ENCODE measurements at places on chromosomes 4 and X.

DNA sequence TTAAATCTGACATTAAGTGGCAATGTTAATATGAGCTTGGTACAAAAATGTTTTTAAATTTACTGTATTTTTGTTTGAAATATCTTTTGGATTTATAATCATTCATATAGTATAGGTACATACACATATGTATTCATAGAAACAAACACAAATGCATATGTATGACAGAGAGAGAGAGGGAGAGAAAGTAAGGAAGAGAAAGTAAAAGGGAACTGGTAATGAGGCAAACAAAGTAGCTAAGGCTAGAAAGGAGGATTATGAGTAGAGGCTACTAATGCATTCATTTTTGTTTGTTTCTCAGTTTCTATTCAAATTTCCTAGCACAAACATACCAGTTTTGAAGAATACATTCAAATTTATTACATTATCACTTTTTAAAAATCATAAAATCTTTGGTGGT lies 132.4 kb downstream of the GLRA3 start:
- DNase-seq = no peak

DNA sequence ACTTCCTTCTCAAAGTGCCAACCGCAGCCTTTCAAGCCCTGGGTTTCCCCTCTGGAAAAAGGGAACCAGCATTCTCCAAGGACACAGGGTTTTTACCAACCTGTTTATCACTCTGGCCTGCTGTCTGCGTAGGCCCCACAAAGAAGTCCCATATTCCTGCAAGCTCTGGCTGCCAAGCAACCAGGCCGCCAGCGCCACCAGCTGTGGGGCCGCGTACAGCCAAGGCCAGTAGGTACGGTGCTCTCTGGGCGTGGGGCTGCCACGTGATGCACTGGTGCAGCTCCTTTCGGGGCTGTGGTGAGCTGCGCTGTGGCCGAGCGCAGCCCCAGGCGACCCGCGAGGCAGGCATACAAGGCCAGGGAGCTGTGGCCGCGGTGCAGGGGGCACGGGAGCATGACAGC lies 22.1 kb downstream of the LUZP4 start:
- no peak for DNase-seq

- DNase-seq = no peak
Observed at GRCh38 chr4:1833307-1834046, 22.5 kb downstream of the LETM1 start.

- no peak for DNase-seq
Observed at GRCh38 chr4:101251261-101251660, 96.1 kb downstream of the PPP3CA start.

DNA sequence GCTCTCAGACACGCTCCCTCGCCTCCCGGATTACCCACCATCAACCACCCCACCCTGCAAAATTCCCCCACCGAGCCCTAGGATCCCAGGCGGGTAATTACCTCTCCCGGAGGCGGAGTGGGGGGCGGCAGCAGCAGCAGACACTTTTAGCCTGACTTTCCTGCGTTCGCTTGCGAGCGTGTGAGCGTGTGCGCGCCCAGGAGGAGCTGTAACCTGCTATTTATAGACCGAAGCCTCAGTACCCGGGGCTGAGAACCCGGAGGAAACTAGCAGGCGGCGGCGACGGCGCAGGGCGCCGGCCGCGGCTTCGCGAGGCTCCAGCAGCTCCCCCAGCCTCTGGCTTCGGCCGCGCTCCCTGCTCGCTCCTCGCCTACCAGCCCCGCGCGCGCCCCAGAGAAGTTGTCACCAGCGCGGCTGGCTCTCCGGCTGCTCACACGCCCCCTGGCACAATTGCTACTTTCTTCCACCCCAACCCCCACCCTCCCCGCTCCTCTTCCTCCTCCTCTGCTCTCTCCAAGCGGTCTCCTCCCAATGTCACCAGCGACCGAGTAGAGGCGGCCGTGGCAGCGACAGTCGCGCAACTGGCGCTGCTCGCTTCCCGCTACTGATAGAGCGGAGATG lies at the start of gene INPP4B:
TSS of gene INPP4B (minus strand) at position 194 of the 621 bp plus-strand sequence.
- no peak for DNase-seq

DNA sequence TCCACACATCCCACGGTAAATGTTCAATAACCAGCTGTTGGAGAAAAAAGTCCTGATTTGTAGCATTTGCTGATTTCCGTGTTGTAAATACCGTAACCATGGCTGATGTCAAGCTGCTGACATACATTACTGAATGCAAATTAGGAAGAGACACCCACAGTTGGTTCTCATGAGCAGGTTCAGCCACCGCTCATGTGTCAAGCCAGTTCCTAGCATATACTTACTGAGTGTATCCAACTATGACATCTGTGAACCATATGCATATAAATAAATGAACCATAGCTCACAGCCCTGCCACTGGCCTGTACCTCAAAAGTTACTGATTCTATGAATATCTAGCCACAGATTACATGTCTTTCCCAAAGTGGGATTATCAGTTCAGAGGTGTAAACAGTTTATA lies 29.5 kb downstream of the FHDC1 start:
- no peak for DNase-seq

DNA sequence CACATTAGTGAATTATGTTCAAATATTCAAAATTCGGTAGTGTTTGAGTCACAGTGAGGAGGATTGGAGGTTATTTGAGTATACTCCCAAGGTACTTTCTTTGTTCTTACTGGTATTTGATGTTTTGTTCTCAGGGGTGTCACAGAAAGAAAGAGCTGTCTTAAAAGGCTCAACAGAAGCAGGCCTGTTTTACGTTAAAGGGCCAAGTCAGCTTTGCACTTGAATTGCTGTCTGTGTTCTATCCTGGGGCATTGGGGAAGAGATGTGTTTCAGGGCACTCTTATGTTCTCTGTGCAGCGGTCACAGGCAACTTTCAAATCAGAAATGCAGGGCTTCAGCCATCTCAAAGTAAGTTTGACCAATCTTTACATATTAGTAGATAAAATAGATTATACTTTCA lies 1113.1 kb upstream of the LCORL start:
- no peak for DNase-seq

DNA sequence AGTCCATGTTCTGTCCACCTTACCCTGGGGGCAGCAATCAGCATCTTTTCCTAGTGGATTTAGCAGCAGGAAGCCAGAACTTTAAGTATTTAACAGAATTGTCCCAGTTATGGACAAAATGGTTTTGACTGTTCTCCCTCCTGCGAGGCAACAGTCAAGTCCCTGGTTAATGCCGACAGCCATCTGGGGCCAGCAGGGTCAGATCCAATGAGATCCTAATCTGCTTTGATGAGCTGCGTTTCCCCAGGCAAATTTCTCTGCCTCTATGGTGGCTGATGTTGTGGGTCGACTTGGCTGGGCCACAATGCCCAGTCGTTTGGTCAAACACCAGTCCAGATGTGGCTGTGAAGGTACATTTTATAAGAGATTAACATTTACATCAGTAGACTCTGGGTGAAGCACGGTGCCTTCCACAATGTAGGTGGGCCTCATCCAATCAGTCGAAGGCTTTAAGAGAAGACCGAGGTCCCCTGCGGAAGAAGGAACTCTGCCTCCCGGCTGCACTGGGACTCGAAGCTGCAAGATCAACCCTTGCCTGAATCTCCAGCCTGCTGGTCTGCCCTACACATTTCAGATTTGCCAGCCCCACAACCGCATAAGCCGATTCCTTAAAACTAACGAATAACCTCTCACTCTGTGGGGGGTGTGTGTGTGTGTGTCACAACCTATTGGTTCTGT lies 89.0 kb upstream of the C4orf50 start:
- no peak for DNase-seq

Data from stimulated activated CD8-positive, alpha-beta memory T cell treated with anti-CD3 and anti-CD28 coated beads, Interleukin-4, amount 100 ng/mL, for 1 hour (primary cell).